ENCODE measurements at places on chromosomes 11 and 22. TPM values are rescaled to one million over a fixed set of nuclear protein-coding genes. Genes with fewer than 3 reads are reported as not detected.

APOL5 gene
- total RNA-seq, result not detected

CELSR1 gene
- 5.4 TPM for total RNA-seq

OR8G5 gene
- not detected for total RNA-seq

MYOD1 gene
- total RNA-seq, result 0.12 TPM

NUDT8 gene
- total RNA-seq, result 7.5 TPM

KRTAP5-7 gene
- total RNA-seq, result 0.11 TPM

SYCE3 gene
- total RNA-seq, result not detected

TRIM49 gene
- not detected for total RNA-seq

TTC36 gene
- 0.22 TPM for total RNA-seq

GNG3 gene
- total RNA-seq, result not detected

SYT8 gene
- not detected for total RNA-seq

TPBGL gene
- total RNA-seq, result not detected

BIRC3 gene
- total RNA-seq, result 0.89 TPM

PRR33 gene
- total RNA-seq, result not detected

SCGB2A2 gene
- total RNA-seq, result not detected

DSCAML1 gene
- not detected for total RNA-seq

LRP5 gene
- 52.1 TPM for total RNA-seq

NCR3LG1 gene
- total RNA-seq, result 9.5 TPM

TREH gene
- total RNA-seq, result under 0.01 TPM

XNDC1N gene
- 10.1 TPM for total RNA-seq

OR52A1 gene
- not detected for total RNA-seq

C11orf87 gene
- total RNA-seq, result not detected

LARGE1 gene
- total RNA-seq, result 41.1 TPM

OR51B4 gene
- total RNA-seq, result 0.11 TPM

ZNRD2 gene
- 35.2 TPM for total RNA-seq

ARHGAP8 gene
- total RNA-seq, result 0.25 TPM

P2RY2 gene
- under 0.01 TPM for total RNA-seq

C11orf91 gene
- total RNA-seq, result not detected

TPH1 gene
- 0.11 TPM for total RNA-seq

BRSK2 gene
- 0.50 TPM for total RNA-seq

TEAD1 gene
- total RNA-seq, result 102 TPM

LRRC56 gene
- total RNA-seq, result 0.62 TPM

CTSW gene
- total RNA-seq, result 0.12 TPM

TRPC6 gene
- 1.00 TPM for total RNA-seq

OR4S1 gene
- not detected for total RNA-seq

MMP27 gene
- total RNA-seq, result not detected

GDPD4 gene
- total RNA-seq, result not detected

PIWIL4 gene
- total RNA-seq, result 1.4 TPM

PYGM gene
- total RNA-seq, result 0.33 TPM

LINC01488 gene
- not detected for total RNA-seq

Data from uterine smooth muscle cell (primary cell).